ENCODE measurements at places on chromosomes 5 and 9. TPM values are rescaled to one million over a fixed set of nuclear protein-coding genes. Genes with fewer than 3 reads are reported as not detected.
A peak's percentile ranks its signal among the peaks of the same experiment; 100 is the strongest.

- DNase-seq, result peak; percentile 87
These were observed 359.1 kb upstream of the ADAMTSL1 start for GRCh38 chr9:18114559-18115475.

- DNase-seq, result no peak
These were observed 987 bp downstream of the RAB24 start for GRCh38 chr5:177302354-177303110.

DNA sequence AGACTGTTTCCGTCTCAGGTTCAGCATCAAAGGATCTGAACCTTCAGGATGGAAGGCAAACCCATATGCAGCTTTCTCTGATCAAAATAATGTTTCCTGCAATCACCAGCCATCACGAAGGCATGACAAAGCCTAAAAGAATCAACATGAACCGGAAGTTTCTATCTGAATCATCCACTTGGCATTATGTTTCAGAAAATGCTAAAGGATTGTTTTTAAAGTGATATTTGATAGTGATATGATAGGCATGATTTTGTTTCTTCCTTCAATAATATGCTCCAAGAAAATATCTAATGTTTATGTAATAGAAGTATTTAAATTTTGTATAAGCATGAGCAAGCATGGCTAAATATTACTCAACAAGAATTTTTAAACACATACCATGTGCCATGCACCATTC lies 219.6 kb downstream of the PLK2 start:
- DNase-seq, result no peak

The GRIN3A gene
- polyA plus RNA-seq, result 1.2 TPM

DNA sequence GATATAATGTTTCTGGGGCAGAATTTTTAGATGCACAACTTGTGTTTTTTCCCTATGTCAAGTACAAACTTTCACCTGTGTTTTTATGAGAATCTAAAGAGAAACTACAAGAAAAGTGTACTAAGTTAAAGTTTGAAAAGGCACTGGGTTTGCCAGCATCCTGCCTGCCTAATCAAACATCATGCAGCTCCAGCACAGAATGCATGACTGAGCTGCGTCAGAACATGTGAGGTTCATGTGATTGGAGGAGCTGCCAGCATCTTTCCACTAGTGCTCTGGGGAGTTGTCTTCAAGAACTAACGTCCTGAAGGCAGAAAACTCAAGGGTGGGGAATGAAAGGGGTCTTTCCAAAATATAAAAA lies 46.1 kb upstream of the RIC1 start:
- DNase-seq, result no peak

The TMED7 gene
- 58.9 TPM for polyA plus RNA-seq

The SELENOP gene
- polyA plus RNA-seq, result 98.3 TPM

- peak; percentile 88 for DNase-seq
These were observed 29.5 kb downstream of the TGFBI start for GRCh38 chr5:136058039-136058971.

The PCDHGA6 gene
- 2.6 TPM for polyA plus RNA-seq

GRCh38 chr9:22030101-22030598 lies 21.0 kb upstream of the CDKN2B start:
- no peak for DNase-seq

DNA sequence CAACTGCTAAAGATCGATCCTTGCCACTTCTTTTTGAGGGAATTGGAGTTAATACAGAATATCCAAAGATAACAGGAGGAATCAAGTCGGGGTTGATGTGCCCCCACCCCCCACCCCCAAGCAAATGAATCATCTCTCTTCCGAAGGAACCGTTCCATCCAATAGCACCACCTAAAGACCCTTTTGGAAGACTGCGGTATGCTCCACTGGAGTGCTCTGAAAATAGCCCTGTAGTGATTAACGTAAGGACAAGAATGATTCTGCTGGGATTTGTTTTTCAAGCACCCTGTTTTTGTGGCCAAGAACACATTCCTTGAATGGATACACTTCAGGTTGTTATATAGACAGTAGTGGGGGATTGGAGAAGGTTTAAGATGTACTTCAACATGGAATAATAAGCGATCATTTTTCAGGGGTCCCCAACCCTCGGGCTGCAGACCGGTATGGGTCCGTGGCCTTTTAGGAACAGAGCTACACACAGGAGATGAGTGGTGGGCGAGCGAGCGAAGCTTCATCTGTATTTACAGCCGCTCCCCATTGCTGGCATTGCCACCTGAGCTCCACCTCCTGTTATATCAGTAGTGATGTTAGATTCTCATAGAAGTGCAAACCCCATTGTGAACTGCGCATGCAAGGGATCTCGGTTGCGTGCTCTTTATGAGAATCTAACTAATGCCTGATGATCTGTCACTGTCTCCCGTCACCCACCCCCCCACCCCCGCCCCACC lies 44.5 kb upstream of the TMEM252 start:
- no peak for DNase-seq

- no peak for DNase-seq
These were observed 5.1 kb upstream of the PCDH1 start for GRCh38 chr5:141883184-141883891.

All from forelimb muscle (tissue), 1 donor.